Ascending aorta (tissue), 2 donors: ENCODE measurements at places on chromosomes 4 and X.
A peak's percentile ranks its signal among the peaks of the same experiment; 100 is the strongest.

- DNase-seq = no peak
These were observed 52.2 kb downstream of the SULT1B1 start for GRCh38 chr4:69708211-69708610.

DNA sequence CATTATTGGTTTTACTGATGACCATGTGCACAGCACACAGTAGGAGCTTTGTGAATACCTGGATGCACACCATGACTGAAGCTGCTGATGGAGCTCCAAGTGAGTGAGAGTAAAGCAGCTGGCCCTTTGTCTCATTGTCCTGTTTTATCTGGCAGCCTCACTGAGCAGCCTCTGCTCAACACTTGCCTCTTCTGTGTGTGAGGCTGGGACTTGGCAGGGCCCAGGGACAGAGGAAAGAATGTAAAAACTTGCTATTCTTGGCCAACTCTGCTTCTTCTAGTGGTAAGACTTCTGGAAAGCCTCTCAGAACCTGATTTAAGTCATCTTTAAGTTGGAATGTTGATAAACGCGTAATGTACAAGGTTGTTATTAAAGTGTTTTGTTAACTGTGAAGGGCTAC lies 61.4 kb downstream of the BEX1 start:
- DNase-seq = no peak

DNA sequence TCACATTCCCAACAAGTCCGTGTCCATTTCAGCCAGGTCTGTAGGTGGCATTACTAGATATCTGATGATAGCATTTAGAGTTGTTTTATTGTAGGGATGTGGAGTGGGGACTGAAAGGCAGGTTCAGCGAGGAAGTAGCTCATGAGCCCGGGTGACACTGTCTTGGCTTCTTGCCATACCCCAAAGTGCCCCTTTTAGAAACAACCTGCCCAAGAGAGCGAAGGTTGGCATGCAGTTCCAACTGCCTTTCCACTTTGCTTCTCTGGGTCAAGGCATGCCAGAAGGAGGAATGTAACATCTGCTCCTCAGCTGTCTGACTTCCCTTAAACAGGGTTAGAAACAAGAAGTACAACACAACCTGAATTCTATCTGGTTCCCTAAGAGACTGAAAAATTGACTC lies 9.0 kb downstream of the GRIA3 start:
- DNase-seq = no peak

- no peak for DNase-seq
These were observed 407.9 kb downstream of the IL15 start for GRCh38 chr4:142044271-142044670.

- no peak for DNase-seq
These were observed 40.6 kb upstream of the ADGRG2 start for GRCh38 chrX:19162851-19163250.

GRCh38 chrX:104745152-104745551 lies 179.2 kb downstream of the IL1RAPL2 start:
- DNase-seq = no peak

- DNase-seq = peak; percentile 29
These were observed at the start of gene TIGD2 for GRCh38 chr4:89110986-89111832. Gene TIGD2 (plus strand): TSS chr4:89111533. CDS start chr4:89112975, 1,442 bp downstream.

GRCh38 chr4:65954416-65954815 lies 284.1 kb upstream of the EPHA5 start:
- DNase-seq = no peak

GRCh38 chr4:148025981-148026380 lies 294.1 kb downstream of the ARHGAP10 start:
- DNase-seq = no peak

DNA sequence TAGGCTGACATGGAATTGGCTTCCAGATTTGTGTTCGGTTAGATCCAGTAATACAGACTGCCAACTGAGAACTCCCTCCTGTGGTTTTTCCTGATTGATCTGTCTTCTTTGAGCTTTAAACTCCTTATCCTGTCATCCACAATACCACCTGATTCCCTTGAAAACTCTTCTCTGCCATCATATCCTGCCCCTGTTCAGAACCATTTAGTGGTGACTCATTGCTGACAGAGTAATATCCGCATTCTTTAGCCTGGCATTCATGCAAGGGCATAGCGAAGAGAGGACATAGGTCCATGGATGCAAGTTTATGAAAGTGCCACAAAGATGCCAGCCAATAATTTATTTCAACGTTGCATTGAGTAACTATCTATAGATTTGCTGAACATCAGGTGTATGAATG lies 76.6 kb downstream of the ITIH6 start:
- DNase-seq = no peak

- no peak for DNase-seq
These were observed 1.5 kb downstream of the CASP6 start for GRCh38 chr4:109701566-109702410.

- no peak for DNase-seq
These were observed 329.6 kb upstream of the NDST3 start for GRCh38 chr4:117704721-117705120.

GRCh38 chrX:88284844-88285243 lies 462.2 kb upstream of the CPXCR1 start:
- DNase-seq = no peak

DNA sequence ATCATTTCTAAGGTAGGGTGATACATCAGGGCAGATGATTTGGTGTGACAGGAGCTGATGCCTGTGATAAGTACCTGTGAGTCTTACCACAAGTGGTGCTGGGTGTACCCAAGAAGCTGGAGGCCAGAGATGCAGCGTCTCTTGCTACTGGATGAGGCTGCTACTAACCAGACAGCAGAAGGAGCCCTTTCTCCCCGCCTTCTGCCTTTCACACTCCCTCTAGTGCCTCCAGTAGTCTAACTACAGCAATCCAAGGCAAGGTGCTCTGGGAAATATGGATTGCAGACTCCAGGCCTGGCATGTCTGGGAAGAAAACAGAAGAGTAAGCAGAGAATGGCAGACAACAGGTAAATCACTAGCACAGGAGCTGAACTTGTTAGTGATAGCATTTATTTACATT lies 470.8 kb downstream of the NKX6-1 start:
- no peak for DNase-seq

DNA sequence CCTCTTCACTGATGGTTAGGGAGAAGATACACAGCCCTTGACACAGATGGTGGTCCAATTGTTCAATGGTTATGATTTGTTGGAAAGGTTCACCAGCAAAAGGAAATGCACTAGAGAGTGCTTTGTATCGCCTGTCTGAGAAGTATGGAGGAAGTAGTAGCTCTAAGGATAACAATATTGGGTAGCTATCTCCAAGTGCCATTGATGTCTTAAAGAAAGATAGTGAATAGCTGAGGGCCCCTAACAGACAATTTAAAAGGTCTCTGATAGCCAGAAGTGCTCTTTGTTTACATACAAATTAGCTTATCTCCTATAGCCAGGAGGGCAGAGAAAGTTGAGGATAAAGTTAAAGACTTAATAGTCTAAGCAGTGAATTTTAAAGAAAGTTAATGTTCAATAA lies 33.9 kb upstream of the BLTP1 start:
- DNase-seq = no peak

- DNase-seq = no peak
These were observed 34.1 kb downstream of the ADH5 start for GRCh38 chr4:99054428-99054994.

DNA sequence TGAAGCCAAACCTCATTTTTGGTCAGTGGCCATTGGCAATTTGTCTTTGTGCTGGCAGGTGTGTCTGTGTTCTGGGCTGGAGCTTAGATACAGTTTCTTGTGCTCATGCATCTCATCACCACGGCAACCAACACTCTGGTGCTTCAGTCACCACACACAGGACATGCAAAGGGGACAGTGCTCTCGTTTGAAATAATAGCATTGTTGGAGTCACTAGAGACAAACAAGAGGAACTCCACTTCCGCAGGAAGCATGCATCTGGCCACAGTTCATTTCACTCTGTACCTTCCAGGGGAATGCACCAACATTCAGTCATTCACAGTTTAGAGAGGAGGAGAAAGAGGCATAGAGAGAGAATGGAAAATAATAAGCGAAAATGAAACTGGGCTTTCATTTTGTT lies 267.4 kb downstream of the ANK2 start:
- no peak for DNase-seq

- DNase-seq = no peak
These were observed 132.2 kb downstream of the VEGFC start for GRCh38 chr4:176660561-176660960.

- DNase-seq = no peak
These were observed 120.8 kb downstream of the EGF start for GRCh38 chr4:110033355-110034025.

DNA sequence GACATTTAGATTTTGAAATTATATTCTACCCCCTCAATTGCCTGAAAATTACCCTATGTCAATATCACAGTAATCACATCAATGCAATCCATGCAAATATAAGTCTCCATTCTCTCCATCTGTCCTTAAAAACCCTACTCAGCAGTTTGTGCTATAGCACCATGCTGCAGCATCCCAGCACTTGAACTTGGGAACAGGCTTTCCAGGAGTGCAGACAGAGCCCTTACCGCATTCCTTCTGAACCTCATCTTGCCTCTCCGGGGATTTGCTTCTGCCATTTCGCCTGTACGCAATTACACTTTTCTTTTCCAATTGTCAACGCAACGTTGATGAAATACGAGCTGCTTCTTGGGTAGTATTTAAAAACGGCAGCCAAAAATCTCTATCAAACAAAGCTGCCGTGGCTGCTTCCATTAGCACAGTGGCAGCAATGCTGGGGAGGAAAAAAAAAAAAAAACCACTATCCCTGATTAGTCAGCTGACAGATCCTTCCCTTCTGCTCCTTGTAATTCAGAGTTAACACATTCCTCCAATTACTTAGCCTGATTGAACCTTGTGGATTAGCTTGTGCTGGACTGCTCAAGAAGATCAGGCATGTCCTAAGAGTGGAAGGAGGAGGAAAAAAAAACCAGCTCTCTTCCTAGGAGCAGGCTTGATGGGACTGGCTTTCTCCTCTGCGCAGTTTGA lies 65.6 kb downstream of the MCF2 start:
- DNase-seq = no peak

GRCh38 chr4:165177725-165178666 lies 29.4 kb upstream of the KLHL2 start:
- no peak for DNase-seq

- DNase-seq = no peak
These were observed 1.1 kb downstream of the CBLL2 start for GRCh38 chrX:22273714-22274317.

DNA sequence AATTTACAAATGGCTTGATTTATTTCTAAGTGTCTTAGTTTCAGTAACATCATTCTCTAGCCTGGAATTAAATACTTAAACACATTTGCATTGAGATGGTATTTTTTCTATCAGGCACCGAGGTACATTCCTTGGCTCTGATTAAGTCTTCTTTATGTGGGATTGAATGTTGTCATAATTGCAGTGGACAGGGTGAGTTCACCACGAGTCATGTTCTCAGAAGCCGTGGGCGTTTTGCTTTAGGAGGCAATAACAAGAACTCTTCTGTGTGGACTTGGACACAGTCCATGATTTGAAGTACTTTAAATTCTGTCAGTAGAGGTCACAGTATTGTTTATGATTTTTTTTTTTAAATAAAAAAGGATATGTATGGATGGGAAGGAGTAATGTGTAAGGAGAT lies 57.1 kb upstream of the EFHC2 start:
- no peak for DNase-seq

GRCh38 chr4:146059151-146059550 lies 116.4 kb upstream of the LSM6 start:
- DNase-seq = no peak

GRCh38 chr4:91838181-91838861 lies 465.4 kb upstream of the GRID2 start:
- no peak for DNase-seq

DNA sequence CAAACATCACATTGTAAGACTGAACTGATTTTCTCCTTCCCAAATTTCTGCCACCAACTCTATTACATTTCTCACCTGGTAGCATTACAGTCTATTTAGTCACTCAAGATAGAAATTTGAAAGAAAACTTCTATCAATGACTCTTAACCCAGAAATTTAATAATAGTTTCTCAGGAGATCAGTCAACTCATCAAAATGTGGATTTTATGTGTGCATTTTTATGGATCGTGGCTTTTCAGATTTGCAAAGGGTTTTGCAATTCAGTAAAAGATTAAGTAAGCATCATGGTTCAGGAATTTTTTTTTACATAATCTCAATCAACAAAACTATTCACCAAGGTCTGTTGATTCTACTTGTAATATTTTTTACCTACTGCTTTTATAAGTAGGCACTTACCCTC lies 111.1 kb downstream of the CFAP299 start:
- no peak for DNase-seq

GRCh38 chr4:180641495-180641894 lies 1601.7 kb upstream of the TENM3 start:
- no peak for DNase-seq

- DNase-seq = no peak
These were observed 7.7 kb downstream of the P2RY8 start for GRCh38 chrX:1529328-1529727.

DNA sequence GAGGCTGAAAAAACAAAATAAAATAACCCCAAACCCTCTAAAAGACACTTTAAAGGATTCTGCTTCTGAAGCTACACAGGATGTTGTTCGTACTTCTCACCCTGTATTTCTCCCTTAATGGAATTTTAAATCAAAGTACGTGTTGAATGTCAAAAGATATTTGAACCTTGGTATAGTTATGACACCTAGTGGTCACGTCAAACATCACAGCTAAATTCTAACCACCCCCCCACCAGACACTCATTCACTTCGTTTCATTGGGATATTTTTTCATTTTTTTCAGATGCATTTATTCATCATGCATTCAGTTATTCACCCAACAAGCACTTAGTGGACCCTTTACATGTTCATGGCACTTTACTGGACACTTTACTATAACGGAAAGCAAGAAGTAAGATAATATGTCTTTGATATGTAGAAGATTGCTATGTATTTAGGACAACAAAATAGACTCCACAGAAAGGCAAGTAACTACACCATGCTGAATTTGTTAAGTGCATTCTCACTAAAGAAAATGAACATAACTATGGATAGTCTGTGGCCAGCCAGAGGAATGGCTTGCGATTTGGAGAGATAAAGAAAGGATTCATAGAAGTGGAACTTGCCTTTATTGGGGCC lies 62.5 kb upstream of the GPR174 start:
- no peak for DNase-seq

DNA sequence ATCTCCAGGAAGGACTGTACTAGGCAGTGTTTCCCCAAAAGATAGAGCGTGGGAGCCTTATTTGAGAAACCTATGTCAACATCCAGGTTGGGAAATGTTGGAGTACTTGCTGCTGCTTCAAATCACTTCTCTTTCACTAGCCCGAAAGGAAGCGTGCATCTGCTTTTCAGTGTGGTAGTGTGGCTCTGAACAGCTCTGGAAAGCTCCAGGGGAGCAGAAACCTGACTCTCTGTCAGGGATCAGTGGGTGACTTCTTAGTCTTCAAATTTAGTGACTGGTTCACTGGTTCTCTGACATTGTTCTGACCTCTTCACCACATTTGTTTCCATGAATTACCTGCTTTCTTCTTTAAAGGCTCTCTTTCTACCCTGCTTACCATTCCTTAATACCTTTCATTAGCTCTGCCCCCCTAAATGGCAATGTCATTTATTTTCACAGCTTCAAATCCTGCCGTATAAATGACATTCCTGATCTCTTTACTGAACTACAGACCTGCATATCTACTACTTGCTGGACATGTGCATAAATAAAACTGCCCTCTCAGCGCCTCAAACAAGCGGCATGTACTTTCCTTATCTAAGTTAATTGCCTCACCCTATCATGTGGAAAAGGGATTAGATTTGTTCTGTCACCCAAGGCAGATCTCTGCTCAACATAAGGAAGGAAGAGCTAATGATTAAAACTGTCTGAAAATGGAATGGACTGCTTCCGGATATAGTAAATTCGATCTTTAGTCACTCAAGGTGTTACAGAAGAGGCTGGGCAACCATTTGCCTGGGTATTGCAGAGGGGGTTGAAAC lies 37.0 kb downstream of the DLG3 start:
- DNase-seq = no peak

- DNase-seq = no peak
These were observed 67.8 kb downstream of the SPIN4 start for GRCh38 chrX:63283348-63283747.
